ENCODE measurements at places on chromosomes 7 and 10.

DNA sequence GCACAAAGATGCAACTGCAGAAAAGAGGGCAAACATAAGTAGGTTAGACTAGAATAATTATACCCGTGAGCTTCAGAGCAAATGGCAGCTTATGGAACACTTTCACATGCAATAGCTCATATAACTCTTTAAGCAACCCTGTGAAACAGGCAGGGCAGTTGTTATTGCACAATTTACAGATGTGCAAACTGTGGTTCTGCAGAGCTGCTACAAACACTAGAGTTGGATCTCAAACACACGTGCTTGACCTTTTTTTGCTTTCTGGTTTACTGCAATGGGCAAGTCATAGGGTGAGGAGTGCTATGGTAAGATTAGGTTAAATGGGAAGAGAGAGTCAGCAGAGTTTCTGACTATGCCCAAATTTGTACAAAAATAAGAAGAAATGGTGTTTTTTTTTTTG is 610.8 kb downstream of the GATA3 start:
- H3K4me1 ChIP-seq, result no peaks in the 10 kb centered on the region
- H3K27me3 ChIP-seq, result no peaks in the 10 kb centered on the region
- H3K4me3 ChIP-seq, result no peak overlapping the region
- no peak for DNase-seq
- no peak overlapping the region for H3K27ac ChIP-seq

DNA sequence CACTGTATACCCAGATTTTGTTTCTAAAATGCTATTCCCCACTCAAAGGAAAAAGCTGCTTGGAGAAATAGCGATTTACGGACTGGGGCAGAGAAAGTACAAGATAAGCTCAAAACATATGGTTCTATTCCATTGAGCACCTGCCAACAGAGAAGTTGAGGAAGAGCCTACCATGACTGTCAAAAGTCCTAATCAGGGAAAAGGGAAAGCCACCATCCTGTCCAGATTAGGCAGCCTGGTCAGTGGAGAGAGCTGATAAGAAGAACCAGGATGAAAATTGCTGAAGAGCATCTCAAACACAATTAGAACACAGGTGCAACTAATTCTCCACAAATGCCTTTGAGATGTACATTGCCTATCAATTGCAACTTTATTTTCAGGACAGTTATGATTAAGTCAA is 104.1 kb downstream of the MYOF start:
- peaks cover 27% of the 10 kb centered on the region for H3K4me1 ChIP-seq
- peak overlapping the region; percentile 64 for H3K27ac ChIP-seq
- H3K4me3 ChIP-seq, result no peak overlapping the region
- no peak for DNase-seq
- no peaks in the 10 kb centered on the region for H3K36me3 ChIP-seq
- no peaks in the 10 kb centered on the region for H3K27me3 ChIP-seq

GRCh38 chr7:44280993-44281721 is 44.2 kb downstream of the CAMK2B start:
- H3K36me3 ChIP-seq, result no peaks in the 10 kb centered on the region
- no peaks in the 10 kb centered on the region for H3K4me1 ChIP-seq
- no peak overlapping the region for H3K4me3 ChIP-seq

DNA sequence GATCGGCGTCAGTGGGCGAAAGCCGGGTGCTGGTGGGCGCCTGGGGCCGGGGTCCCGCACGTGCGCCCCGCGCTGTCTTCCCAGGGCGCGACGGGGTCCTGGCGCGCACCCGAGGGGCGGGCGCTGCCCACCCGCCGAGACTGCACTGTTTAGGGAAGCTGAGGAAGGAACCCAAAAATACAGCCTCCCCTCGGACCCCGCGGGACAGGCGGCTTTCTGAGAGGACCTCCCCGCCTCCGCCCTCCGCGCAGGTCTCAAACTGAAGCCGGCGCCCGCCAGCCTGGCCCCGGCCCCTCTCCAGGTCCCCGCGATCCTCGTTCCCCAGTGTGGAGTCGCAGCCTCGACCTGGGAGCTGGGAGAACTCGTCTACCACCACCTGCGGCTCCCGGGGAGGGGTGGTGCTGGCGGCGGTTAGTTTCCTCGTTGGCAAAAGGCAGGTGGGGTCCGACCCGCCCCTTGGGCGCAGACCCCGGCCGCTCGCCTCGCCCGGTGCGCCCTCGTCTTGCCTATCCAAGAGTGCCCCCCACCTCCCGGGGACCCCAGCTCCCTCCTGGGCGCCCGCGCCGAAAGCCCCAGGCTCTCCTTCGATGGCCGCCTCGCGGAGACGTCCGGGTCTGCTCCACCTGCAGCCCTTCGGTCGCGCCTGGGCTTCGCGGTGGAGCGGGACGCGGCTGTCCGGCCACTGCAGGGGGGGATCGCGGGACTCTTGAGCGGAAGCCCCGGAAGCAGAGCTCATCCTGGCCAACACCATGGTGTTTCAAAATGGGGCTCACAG is 1.1 kb downstream of the EGFR start:
- no peak for DNase-seq
- H3K4me3 ChIP-seq, result peak overlapping the region; percentile 98
- H3K36me3 ChIP-seq, result no peaks in the 10 kb centered on the region

GRCh38 chr7:114822844-114823243 is 99.0 kb upstream of the MDFIC start:
- peaks cover 25% of the 10 kb centered on the region for H3K4me1 ChIP-seq
- H3K36me3 ChIP-seq, result no peaks in the 10 kb centered on the region
- no peak overlapping the region for H3K27ac ChIP-seq
- H3K4me3 ChIP-seq, result no peak overlapping the region

DNA sequence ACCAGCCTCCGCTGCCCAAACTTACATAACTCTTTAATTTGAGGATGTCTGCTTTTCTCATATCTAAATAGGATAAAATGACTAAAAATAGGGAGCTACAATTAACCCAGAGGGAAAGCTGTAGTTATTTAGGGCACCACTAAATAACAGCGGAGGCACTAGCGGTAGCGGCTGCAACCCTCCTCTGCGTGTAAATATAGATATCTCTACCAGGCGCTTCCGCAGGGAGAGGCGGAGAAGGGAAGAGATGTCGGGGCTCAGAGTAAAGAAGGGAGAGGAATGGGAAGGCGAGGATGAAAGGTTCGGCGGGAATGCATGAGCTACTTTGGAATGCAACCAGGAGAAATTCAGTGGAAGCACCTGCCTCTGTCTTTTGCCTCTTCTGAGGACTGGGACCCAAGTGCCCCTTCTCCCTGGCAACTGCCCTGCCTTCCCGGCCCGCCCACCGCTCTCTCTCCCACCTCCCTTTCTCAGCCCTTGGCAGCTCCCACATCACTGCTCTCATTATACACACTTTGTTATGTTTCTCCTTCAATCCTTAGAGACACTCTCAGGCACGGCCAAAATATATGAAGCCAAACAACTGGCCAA is 698.3 kb downstream of the PARD3 start:
- no peak overlapping the region for H3K27ac ChIP-seq
- no peak for DNase-seq
- H3K27me3 ChIP-seq, result no peaks in the 10 kb centered on the region
- peaks cover 22% of the 10 kb centered on the region for H3K4me1 ChIP-seq

DNA sequence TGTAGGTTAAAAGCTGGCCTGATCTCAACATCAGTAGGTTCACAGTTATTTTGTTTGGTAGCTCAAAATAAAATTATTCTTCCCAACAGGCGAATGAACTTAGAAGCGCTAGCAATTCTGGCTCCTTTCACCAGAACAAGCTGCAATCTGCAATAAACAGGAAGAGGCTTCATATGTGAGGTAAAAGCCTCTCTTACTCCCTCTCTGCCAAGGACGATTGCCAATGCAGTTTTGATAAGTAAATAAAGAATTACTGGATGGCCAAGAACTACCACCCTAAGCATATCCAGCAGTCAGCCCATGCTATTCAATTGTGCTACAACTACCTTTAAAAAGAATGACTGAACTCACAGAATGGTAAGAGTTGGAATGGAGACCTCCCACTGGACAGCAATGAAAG is 150.0 kb upstream of the LAMB4 start:
- H3K27me3 ChIP-seq, result no peaks in the 10 kb centered on the region
- no peak overlapping the region for H3K4me3 ChIP-seq
- no peaks in the 10 kb centered on the region for H3K36me3 ChIP-seq
- H3K27ac ChIP-seq, result no peak overlapping the region

GRCh38 chr7:12320987-12321647 is 82.5 kb downstream of the VWDE start:
- no peaks in the 10 kb centered on the region for H3K27me3 ChIP-seq
- H3K36me3 ChIP-seq, result no peaks in the 10 kb centered on the region
- no peaks in the 10 kb centered on the region for H3K4me1 ChIP-seq

GRCh38 chr7:30648744-30649540 is 33.3 kb downstream of the CRHR2 start:
- H3K27ac ChIP-seq, result no peak overlapping the region
- H3K27me3 ChIP-seq, result no peaks in the 10 kb centered on the region
- no peak overlapping the region for H3K4me3 ChIP-seq
- DNase-seq, result peak; percentile 37
- no peaks in the 10 kb centered on the region for H3K4me1 ChIP-seq

GRCh38 chr10:133419211-133419950 is 5.0 kb downstream of the SPRN start:
- no peak overlapping the region for H3K4me3 ChIP-seq
- no peaks in the 10 kb centered on the region for H3K27me3 ChIP-seq
- H3K4me1 ChIP-seq, result no peaks in the 10 kb centered on the region
- no peak for DNase-seq

- H3K4me1 ChIP-seq, result no peaks in the 10 kb centered on the region
- no peaks in the 10 kb centered on the region for H3K27me3 ChIP-seq
- no peak for DNase-seq
- no peak overlapping the region for H3K27ac ChIP-seq
These were observed 157.1 kb downstream of the GATA3 start for GRCh38 chr10:8211631-8212030.

- H3K36me3 ChIP-seq, result no peaks in the 10 kb centered on the region
- H3K4me3 ChIP-seq, result no peak overlapping the region
- DNase-seq, result no peak
- H3K4me1 ChIP-seq, result no peaks in the 10 kb centered on the region
- H3K27ac ChIP-seq, result no peak overlapping the region
These were observed 1059.1 kb downstream of the SORCS3 start for GRCh38 chr10:105700218-105700617.

- no peaks in the 10 kb centered on the region for H3K4me1 ChIP-seq
- H3K4me3 ChIP-seq, result no peak overlapping the region
- H3K27ac ChIP-seq, result no peak overlapping the region
- no peaks in the 10 kb centered on the region for H3K27me3 ChIP-seq
These were observed 56.7 kb upstream of the SEMA3A start for GRCh38 chr7:84251277-84251781.

GRCh38 chr7:91455411-91455810 is 191.2 kb downstream of the FZD1 start:
- no peaks in the 10 kb centered on the region for H3K4me1 ChIP-seq
- no peaks in the 10 kb centered on the region for H3K36me3 ChIP-seq

DNA sequence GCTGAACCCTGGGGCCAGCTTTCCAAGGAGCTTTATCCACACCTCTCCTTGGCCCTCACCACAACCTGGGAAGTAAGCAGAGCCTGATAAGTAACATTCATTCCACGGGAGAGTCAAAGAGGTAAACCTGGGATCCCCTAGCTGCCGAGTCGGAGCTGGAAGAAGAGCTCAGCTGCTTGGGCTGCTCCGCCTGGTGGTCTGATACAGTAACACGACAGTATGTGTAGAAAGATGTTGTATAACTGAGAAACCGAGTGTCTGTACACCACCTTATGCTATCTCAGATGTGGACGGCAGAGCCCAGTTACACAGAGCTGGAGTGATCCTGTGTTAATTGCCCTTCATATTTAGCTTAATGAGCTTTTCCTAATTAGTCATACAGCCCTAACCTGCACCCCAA is 151.3 kb upstream of the KMT2E start:
- no peaks in the 10 kb centered on the region for H3K36me3 ChIP-seq
- DNase-seq, result no peak
- no peaks in the 10 kb centered on the region for H3K27me3 ChIP-seq
- H3K27ac ChIP-seq, result no peak overlapping the region
- no peak overlapping the region for H3K4me3 ChIP-seq

- no peaks in the 10 kb centered on the region for H3K36me3 ChIP-seq
- no peak for DNase-seq
- H3K27me3 ChIP-seq, result peaks cover 4% of the 10 kb centered on the region
- H3K4me1 ChIP-seq, result peaks cover 13% of the 10 kb centered on the region
These were observed 16.7 kb downstream of the GPRIN2 start for GRCh38 chr10:46539596-46540411.

DNA sequence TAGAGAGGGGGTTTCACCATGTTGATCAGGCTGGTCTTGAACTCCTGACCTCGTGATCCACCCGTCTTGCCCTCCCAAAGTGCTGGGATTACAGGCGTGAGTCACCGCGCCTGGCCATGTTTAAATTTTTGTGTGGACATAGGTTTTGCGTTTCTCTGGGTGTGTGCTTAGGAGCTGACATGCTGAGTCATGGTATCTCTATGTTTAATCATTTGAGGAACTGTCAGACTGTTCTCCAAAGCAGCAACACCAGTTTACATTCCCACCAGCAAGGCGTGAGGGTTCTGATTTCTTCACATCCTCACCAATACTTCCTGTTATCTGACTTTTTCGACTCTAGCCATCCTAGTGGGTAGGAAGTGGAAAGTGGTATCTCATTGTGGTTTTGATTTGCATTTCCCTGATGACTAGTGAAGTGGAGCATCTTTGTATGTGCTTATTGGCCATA is 153.7 kb downstream of the DNAJB6 start:
- H3K4me3 ChIP-seq, result no peak overlapping the region
- H3K27ac ChIP-seq, result no peak overlapping the region
- no peaks in the 10 kb centered on the region for H3K36me3 ChIP-seq

DNA sequence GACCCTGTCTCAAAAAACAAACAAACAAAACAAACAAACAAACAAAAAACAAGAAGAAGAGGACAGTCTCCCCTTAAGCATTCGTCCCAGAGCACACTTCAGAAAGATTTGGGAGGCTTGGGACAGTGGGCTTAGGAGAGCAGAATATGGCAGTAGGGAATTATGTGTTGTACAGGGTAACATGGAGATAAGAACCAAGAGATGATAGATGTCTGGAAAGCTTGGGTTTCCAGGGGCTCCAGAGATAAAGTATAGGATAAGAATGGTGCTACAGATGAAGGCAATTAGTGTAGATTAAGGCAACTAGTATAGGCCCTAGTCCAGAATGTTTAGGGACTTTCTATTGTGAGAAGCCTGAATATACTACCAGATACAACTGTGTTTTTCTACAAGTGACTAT is 934.9 kb upstream of the AUTS2 start:
- no peaks in the 10 kb centered on the region for H3K27me3 ChIP-seq
- H3K36me3 ChIP-seq, result no peaks in the 10 kb centered on the region
- DNase-seq, result no peak
- H3K27ac ChIP-seq, result no peak overlapping the region
- H3K4me3 ChIP-seq, result no peak overlapping the region
- H3K4me1 ChIP-seq, result peaks cover 11% of the 10 kb centered on the region

GRCh38 chr10:78820007-78820362 is 248.8 kb upstream of the ZMIZ1 start:
- H3K4me3 ChIP-seq, result no peak overlapping the region
- no peak overlapping the region for H3K27ac ChIP-seq

- H3K4me3 ChIP-seq, result no peak overlapping the region
- no peaks in the 10 kb centered on the region for H3K4me1 ChIP-seq
- DNase-seq, result no peak
- H3K27me3 ChIP-seq, result no peaks in the 10 kb centered on the region
These were observed 69.4 kb downstream of the ARL4A start for GRCh38 chr7:12756821-12757220.

GRCh38 chr7:8133188-8133848 is 128.6 kb downstream of the ICA1 start:
- no peaks in the 10 kb centered on the region for H3K36me3 ChIP-seq
- no peaks in the 10 kb centered on the region for H3K4me1 ChIP-seq
- H3K27me3 ChIP-seq, result no peaks in the 10 kb centered on the region
- no peak overlapping the region for H3K4me3 ChIP-seq
- DNase-seq, result no peak
- H3K27ac ChIP-seq, result no peak overlapping the region

Data from vagina (tissue), 2 donors.